RPMI7951 (cell line): ENCODE measurements at places on chromosomes 4 and X. TPM values are rescaled to one million over a fixed set of nuclear protein-coding genes. Genes with fewer than 3 reads are reported as not detected.
A peak's percentile ranks its signal among the peaks of the same experiment; 100 is the strongest.

DNA sequence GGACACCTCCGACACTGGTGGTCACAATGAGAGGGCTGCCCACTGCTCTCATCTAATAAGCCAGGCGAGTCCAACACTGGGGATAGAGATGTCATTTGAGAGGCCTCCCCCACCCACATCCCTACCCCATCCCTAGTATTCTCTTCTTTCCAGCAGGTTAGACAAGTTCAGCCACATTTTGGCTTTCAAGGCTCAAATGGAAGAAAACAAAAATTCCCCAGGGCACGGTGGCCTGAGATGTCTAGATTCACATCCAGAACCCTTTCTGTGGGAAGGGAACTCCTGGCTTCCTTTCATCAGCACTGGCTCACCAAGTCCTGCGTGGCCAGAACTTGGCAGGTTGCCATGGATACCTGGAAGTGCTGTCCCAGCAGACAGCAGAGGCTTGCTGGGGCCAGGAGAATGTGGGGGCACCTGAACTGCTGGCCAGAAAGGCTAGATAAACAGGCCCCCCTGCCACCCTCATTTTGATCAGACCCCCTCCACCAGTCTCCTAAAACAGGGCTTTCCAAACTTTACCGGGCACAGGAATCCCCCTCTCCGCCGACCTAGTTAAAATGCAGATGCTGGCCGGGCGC lies 1.3 kb upstream of the NYX start:
- no peak for DNase-seq

GRCh38 chr4:48025005-48025404 lies 8.4 kb downstream of the NIPAL1 start:
- DNase-seq = peak; percentile 37

GRCh38 chr4:151195801-151196200 lies 81.2 kb upstream of the PRSS48 start:
- peak; percentile 21 for DNase-seq

Gene FAM236C
- not detected in 2 replicates for total RNA-seq

DNA sequence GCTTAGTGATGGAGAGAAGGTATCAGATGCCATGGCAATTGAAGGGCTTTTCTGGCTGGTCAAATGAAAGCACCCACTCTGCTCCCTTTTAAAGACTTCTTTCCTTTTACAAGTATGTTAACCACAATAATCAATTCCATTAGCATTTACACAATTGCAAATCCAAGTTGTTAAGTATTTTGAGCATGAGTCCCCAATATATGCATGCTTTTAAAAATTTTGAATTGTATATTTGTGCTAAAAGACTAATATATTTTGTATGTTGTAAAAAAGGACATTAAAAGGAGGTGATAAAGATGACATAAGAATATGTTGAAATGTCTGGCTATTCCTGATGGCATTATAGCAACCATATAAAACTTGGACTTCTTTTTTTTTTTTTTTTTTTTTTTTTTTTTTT lies 639.9 kb upstream of the CPEB2 start:
- no peak for DNase-seq

Gene TMPRSS11B
- not detected in 2 replicates for total RNA-seq

Gene NALF2
- total RNA-seq = not detected in 2 replicates

Gene ADAMTS3
- 0.36 and 0.68 TPM in 2 replicates for total RNA-seq

- DNase-seq = peak; percentile 4
Measured at GRCh38 chr4:93897559-93897958, 69.0 kb downstream of the ATOH1 start.

DNA sequence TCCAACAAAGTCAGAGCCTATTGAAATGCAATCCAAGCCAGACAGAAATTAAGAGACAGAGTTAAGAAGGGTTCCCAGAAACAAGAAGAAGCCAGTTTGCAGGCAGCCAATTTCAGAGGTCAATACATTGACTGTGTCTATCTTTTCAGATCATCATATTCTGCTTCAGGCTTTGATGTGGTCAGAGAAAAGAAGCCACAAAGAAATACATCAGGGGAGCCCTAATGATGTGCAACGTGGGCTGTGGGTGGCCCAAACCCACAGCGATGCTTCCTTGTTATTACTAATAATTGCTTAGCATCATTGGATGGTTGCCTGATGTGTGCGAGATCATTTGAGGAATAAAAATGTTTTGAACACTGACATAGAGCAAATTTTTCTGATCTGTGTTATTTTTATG lies 99.0 kb upstream of the DUSP21 start:
- no peak for DNase-seq

GRCh38 chrX:39470588-39471407 lies 627.0 kb downstream of the BCOR start:
- DNase-seq = no peak

GRCh38 chr4:10123227-10124101 lies 6.9 kb upstream of the WDR1 start:
- DNase-seq = no peak

- DNase-seq = no peak
Measured at GRCh38 chr4:150131581-150132228, 53.5 kb downstream of the DCLK2 start.

Gene POLR2B
- total RNA-seq = 96.2 and 114 TPM in 2 replicates

DNA sequence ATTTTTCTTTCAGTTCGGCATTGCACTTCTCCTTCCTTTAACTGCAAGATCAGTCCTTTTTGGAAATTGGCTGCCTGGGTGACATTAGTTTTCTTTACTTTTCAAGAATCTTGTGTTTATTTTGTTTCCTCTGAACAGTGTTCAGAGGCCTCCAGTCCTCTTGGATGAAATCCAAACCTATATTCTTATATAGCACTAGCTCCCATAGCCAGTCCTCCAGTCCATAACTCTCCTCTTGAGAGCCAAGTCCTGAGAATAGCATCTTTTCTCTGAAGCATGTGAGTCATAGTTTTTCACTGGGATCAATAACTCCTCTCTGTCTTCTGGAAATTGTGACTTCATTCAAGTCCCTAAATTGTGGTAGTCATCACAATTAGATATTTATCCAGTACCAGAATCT lies 357.5 kb downstream of the RAPGEF2 start:
- no peak for DNase-seq

GRCh38 chrX:49999087-49999486 lies 76.7 kb downstream of the CLCN5 start:
- DNase-seq = no peak

Gene RHOXF2
- total RNA-seq = 0.29 TPM in 1 of 2 replicates, not detected in the other

DNA sequence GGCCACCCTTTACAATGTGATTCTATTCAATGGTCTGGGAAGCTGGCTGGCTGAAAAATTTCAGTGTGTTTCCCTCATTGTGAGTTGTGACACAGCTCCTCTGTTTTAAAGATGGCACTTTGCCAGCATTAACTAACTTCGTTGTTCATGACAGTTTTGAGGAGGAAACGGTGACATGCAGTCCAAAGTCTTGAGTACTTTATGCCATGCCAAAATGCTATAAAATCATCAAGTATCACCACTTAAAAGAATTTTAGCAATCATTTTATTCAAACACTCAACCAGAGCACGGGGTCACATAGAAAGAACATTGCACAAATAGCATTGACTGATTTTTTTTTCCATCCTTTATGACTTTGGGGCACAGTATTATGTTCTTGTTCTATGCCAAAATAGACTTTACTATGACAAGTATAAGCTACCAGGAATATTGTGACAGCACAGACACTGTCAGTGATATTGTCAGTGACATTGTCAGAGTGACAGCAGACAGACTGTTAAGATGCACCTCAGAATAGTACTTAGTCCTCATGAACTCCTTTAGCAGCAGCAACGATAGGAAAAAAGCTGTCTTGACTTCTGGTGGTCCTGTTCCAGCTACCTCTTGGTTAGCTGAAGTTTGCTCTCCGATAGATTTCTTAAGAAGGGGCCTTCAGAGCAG lies 46.7 kb downstream of the CXCL13 start:
- DNase-seq = peak; percentile 28

- no peak for DNase-seq
Measured at GRCh38 chr4:3039706-3040366, 34.5 kb downstream of the HTT-AS start.

DNA sequence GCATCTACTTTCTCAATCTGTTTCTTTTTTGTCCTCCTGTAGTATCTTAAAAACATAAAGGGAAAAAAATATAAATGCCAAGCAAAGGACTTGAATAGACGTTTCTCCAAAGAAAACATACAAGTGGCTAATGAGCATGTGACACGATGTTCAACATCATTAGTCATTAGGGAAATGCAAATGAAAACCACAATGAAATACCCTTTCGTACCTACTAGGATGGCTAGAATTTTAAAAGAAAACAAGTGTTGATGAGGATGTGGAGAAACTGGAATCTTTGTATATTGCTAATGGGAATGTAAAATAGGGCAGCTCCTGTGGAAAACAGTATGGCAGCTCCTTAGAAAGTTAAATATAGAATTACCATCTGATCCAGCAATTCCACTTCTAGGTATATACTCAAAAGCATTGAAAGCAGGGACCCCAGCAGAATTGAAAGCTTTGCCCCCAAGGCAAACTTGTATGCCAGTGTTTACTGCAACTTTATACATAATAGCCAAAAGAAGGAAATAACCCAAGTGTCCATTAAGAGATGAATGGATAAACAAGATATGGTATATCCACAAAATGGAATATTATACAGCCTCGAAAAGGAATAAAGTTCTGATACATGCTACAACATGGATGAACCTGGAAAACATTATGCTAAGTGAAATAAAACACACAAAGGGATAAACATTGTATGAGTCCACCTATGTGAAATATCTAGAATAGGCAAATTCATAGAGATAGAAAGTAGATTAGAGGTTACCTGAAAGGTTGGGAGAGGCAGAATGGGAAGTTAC lies 138.3 kb downstream of the SH3KBP1 start:
- DNase-seq = no peak

- no peak for DNase-seq
Measured at GRCh38 chr4:2450394-2451035, 18.4 kb upstream of the RNF4 start.

- DNase-seq = peak; percentile 59
Measured at GRCh38 chr4:181008164-181008563, 1235.0 kb upstream of the TENM3 start.

Gene SPP1
- 2.6 and 3.1 TPM in 2 replicates for total RNA-seq

DNA sequence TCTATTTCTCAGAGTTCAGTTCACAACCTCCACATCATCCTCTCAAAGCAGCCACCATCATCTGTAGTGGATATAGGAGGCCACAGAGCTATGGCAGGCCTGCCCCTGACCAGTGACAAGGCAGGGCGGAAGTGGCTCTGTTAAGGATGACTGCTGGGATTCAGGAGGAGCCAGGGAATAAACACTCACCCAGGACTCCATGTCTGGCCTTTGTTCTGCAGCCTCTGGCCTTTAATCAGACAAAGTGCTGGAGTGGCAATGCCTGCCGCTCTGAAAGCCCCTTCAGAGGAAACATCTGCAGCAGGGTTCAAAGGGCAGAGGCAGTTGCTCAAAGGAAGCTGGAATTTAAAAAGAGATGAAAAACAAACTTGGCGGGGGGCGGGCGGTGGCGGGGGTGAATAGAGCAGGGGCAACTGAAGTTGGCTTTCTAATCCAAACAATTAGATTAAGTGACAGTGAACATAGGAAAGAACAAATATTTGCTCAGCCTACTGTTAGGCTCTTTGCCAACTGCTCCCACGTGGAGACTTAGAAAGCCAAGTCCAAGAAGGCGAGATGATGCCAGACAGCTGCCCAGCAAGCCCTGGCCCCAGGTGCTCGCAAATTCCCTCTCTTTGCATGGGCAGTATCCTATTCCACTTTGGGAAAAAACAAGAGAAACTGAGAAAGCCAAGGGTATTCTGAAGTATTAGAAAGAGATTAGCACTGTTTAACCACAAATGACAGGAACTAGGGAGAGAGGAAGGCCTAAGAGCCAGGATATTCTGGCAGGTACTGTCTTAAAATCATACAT lies 5.5 kb downstream of the MPP1 start:
- no peak for DNase-seq

DNA sequence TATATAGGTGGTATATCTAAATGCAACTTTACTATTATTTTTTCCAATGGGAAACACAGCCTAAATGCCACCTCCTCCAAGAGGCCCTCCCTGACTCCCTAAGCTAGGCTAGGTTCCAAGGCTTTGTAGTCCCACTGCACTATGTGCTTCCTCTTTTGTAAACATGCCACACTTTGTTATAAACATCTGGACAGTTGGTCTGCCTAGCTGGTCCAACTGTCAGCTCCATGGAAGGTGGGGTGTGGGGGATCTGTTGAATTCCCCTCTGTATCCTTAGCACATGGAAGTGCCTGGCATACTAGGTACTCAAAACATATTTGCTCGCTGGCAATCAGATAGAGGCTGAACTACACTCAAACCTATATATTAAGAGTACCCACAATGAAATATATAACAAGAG lies 63.4 kb downstream of the SLC9A7 start:
- DNase-seq = no peak

DNA sequence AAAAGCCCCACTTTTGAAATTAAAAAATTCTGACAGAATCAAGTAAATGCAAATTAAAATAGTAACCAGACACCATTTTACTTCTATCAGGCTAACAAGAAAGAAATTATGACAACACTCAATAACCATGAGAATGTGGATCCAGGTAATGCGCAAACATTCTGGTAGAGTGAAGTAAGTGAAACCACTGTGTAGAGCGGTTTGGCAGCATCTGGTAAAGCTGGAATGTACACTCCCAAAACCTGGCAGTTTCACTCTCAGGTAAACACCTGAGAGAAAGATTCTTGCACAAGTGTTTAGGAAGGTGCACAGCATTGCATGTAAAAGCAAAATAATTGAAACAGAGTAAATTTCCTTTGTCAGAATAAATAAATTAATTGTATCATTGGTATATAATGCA lies 81.8 kb downstream of the TRIML1 start:
- DNase-seq = no peak

Gene PRR32
- not detected in 2 replicates for total RNA-seq

- DNase-seq = no peak
Measured at GRCh38 chr4:103050736-103051436, 25.7 kb downstream of the SLC9B2 start.

DNA sequence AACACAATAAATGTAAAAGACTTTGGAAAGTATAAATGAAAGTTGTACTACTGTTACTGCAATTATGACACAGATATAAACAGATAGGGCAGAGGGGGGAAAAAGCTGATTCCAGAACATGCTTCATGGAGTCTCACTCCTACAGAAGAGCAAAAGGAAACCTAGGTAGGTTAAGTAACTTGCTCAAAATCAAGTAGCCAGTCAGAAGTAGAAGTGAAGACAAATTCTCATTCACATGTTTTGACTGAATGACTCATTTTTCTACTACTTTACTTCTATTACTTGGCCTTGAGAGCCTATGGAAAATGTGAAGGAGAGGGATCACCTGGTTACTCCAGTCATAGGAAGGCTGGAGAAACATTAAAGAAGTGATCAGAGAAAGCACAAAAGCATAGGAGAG lies 23.6 kb upstream of the RASGEF1B start:
- no peak for DNase-seq

Gene RTL5
- total RNA-seq = 0.78 and 1.2 TPM in 2 replicates

- DNase-seq = no peak
Measured at GRCh38 chr4:970046-970745, 3.2 kb downstream of the DGKQ start.

DNA sequence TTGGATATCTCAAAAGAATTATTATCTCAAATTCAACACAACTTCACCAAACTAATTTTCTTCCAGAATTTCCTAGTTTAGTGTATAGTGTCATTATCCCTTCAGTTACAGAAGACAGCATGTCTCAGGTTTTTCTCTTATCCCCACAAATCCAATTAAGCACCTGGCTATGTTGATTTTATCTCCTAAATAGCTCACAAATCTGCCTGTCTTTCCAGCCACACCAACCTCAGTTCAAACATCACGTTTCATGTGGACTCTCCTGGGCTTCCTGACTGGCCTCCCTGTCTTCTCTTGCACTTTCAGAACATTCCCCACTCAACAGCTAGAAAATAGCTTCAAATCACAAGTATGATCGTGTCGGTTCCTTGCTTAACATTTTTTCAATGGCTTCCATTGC lies 14.8 kb downstream of the STK32B start:
- DNase-seq = no peak
